ENCODE measurements at places on chromosomes 6 and 20.

DNA sequence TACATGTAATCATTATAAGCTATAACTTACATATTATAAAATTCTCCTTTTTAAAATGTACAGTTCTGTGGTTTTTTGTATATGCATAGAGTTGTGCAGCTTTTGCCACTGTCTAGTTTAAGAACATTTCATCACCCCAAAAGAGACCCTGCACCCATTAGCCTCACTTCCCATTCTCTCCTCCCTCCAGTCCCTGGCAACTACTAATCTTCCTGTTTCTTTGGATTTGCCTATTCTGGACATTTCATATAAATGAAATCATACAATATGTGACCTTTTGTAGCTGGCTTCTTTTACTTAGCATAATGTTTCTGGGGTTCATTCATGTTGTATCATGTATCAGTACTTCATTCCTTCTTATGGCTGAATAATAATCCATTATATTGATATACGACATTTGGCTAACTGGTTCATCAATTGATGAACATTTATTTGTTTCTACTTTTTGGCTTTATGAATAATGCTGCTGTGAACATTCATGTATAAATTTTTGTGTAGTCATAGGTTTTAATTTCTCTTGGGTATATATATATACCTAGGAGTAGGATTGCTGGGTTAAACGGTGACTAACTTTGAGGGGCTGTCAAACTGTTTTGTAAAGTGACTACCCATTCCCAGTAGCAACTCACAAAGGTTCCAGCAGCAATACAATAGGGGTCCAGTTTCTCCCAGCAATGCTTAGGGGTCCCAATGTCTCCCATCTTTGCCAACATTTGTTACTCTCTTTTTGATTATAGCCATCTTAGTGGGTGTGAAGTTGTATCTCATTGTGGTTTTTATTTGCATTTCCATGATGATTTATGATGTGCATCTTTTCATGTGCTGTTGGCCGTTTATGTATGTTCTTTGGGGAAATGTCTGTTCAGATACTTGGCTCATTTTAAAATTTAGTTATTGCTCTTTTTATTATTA is 10.7 kb downstream of the PTPRA start:
- no peak for DNase-seq

DNA sequence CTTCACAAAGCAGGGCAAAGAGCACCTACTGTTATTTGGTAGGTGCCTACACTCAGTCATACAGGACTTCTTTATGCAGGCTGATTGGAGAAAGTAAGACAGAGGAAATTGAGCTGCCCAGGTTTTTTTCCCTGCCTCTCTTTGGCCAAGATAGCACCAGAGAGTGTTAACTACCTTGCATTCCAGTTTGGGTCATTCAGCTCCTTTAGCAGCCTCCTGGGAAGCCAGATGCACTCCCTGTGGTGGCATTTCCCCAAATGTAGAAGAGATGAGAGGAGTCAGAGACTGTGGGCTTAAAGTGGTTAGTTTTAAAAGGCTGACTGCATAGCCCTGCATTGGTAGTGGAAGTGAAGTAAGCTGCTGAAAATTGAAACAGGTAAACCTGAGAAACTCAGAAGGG is 358.4 kb downstream of the BCKDHB start:
- no peak for DNase-seq

GRCh38 chr20:57013741-57014140 is 252.7 kb downstream of the BMP7 start:
- DNase-seq, result no peak

- DNase-seq, result no peak
These were observed 195.2 kb upstream of the SASH1 start for GRCh38 chr6:148147463-148147830.

- no peak for DNase-seq
These were observed 2.2 kb upstream of the NNAT start for GRCh38 chr20:37518606-37519507.

GRCh38 chr6:158397578-158397977 is 85.3 kb downstream of the TULP4 start:
- no peak for DNase-seq

GRCh38 chr6:160172704-160173103 is 51.1 kb downstream of the SLC22A1 start:
- no peak for DNase-seq

DNA sequence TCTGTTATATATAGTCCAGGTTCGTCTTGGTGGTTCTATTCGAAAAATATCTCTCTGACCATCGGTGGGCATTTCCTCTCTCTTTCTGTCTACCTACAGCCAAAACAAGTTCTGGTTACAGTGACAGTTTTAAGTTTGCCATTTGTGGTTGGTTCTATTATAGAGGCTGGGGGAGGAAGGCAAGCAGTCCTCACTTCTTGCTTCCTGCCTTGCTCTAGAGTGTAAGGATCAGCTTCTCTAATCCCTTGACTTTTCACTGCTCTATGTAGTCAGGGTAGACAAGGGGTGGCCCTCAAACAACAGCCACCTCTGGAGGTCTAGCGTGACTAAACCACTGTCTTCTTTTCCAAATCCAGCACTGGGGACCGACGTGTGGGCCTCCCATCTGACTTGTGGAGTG is 16.1 kb downstream of the E2F3 start:
- no peak for DNase-seq

- DNase-seq, result no peak
These were observed 22.8 kb downstream of the OR2A4 start for GRCh38 chr6:131678442-131678841.

DNA sequence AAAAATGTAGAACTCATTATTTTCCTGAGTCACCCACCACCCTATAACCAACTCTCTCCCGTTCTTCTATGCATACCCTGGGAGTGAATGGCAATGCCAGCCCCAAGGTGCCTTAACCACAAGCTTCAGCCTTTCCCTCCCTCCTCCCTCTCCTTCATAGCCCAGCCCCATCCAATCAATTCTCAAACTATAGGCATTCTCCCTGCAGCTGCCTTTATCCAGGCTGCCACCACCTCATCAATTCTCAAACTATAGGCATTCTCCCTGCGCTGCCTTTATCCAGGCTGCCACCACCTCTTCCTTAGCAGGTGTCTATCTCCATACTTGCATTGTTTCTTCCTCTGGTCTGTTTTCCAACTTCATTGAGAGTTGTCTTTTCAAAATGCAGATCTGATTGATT is 77.1 kb downstream of the PLEKHG1 start:
- DNase-seq, result no peak

DNA sequence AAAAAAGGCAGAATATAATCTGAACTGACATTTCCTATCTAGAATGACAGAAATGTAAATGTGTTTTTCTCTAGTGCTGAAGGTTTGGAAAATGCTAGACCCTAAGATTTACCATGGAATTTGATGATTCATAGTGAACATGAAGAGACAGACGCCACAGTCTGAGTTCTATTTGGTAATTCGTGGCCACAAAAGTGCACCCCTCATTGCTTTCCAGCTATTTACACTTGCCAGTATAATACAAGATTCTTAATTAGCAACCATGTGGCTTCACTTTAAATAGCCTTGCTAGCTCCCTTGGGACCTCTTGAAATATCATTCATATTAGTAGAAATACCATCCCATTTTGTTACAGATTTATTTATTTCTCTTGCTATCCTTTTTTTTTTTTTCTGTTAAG is 636.8 kb downstream of the PRKN start:
- DNase-seq, result no peak

DNA sequence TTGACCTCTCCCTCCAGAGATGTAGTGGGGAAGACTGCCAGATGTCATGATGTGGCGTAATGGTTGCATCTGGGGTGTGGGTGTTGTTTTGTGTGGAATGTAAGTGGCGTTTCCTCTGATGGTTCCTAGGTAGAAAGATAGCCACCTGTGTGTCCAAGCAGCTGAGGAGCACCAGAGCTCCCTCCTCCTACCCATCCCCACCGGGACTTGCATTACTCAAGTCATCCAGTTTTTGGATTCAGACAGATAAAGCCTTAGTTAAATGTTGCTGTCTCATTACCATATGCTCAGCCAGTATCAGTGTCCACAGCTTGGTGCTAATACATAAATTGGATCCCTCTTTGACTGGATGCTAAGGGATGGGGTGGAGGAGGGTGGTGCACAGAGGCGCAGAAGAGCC is 282.3 kb downstream of the TBC1D7 start:
- DNase-seq, result no peak

DNA sequence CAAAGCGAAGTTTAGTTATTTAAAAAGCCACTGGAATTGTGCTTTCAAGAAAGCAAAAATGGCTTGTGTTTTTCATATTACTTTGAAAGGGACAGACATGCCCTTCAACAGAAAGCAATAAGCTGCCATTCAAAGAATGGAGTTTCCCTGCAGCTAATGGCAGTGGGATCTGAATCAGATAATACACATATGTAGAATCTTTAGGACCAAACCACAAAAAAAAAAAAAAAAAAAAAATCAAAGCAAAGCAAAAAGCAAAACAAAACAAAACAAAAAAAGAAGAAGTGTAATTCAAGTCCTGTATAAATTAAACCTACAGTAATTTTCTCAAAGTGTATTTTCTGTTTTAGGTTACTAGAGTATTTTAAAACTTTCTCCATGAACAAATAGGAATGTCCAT is 63.6 kb upstream of the ZNF217 start:
- no peak for DNase-seq

GRCh38 chr6:95690328-95690727 is 113.0 kb downstream of the MANEA start:
- DNase-seq, result no peak

DNA sequence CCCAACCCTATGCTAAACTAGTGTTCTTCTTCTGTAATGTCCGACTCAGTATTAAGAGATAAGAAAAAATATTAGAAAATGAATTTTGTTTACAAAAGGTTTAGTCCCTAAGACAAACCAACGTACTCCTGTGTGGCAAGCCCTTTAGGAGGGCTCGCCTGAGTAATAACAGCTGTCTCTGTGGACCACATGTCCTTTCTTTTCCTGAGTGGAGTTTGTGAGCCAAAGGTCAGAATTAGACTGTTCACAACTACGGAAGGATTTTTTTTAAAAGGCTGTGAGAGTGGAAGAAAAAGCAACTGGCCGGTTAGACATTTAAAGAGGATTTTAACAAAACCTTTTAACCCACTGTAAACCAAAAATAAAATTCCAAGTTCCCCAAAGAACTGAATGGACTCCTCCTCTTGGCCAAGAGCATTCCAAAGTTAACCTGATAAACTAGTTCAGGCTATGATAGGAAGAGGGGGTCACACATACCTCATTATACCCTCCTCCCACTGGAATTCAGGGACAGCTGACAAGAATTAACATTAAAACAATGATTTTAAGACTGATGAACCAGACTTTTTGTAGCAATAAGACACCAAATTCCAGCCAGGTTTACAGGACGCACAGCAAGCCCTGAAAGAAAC is 43.5 kb downstream of the FAM184A start:
- DNase-seq, result peak; percentile 19

DNA sequence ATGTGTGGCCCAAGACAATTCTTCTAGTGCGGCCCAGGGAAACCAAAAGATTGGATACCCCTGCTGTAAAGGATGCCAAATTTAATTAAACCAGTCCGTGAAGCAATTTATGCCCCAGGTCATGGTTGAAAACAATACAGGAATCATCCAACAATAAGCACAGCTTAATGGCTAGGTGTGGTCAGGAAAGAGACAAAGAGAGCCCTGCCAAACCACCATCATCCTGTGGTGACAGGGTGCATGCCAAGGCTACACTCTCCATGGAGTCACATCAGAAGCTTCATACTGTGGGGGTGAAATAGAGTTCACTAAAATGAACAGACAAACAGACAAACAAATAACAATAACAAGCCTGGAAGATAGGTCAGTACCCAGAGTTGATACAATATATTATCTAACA is 62.7 kb downstream of the DZANK1 start:
- no peak for DNase-seq

GRCh38 chr6:87197547-87197946 is 42.2 kb downstream of the ZNF292 start:
- DNase-seq, result no peak

- DNase-seq, result no peak
These were observed 20.4 kb downstream of the IL20RA start for GRCh38 chr6:137024237-137024990.

- DNase-seq, result no peak
These were observed 27.7 kb upstream of the KCNG1 start for GRCh38 chr20:51050531-51051075.

DNA sequence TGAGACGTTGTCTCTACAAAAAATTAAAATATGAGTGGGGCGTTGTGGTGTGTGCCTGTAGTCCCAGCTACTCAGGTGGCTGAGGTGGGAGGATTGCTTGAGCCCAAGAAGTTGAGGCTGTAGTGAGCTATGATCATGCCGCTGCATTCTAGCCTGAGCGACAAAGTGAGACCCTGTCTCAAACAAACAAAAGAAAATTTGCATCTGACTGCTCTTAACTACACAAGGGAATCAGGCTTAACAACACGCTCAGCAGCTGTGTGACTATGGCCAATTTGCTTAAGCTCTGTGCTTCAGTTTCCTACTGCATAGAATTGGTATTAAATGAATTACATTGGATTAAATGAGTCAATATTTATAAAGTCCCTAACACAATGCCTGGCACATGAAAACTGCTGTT is 24.3 kb upstream of the MRPS10 start:
- no peak for DNase-seq

- no peak for DNase-seq
These were observed 268.4 kb downstream of the PLCB1 start for GRCh38 chr20:8400486-8400885.

GRCh38 chr6:122789182-122790027 is at the start of gene SMPDL3A:
Gene SMPDL3A (plus strand): TSS chr6:122789258. CDS start chr6:122789347, 89 bp downstream.
- DNase-seq, result peak; percentile 72

- DNase-seq, result peak; percentile 12
These were observed 314.0 kb upstream of the RSPO3 start for GRCh38 chr6:126804332-126805064.

GRCh38 chr20:62494537-62494936 is 18.7 kb upstream of the GATA5 start:
- no peak for DNase-seq

- DNase-seq, result no peak
These were observed 107.8 kb upstream of the MANEA start for GRCh38 chr6:95469511-95469910.
